ENCODE measurements at places on chromosomes 13 and 19.

GRCh38 chr13:49586717-49587116 is 1.4 kb upstream of the RCBTB1 start:
- no peak for DNase-seq

DNA sequence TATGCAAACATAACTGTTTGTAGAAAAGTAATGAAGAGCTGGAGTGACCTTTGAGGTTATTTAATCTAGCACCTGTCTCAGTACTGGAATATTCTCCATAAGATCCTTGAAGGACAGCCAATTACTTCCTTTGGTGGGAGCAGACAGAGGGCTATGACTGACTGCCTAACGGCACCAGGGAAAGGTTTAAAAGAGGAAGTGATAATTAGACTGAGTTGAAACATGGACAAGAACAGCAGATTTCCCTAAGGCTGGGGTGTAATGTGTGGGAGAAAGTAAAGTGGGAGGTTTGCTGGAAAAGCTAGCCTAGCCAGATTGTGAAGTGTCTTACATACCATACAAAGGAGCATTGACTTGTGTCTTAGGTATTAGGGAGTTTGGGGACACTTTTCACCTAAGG is 191.3 kb upstream of the PCDH9 start:
- no peak for DNase-seq

GRCh38 chr13:76222511-76222910 is 586.4 kb downstream of the LMO7 start:
- no peak for DNase-seq

GRCh38 chr19:2234996-2235380 is 1.1 kb downstream of the PLEKHJ1 start:
- DNase-seq = no peak

- no peak for DNase-seq
Observed at GRCh38 chr13:24035411-24035810, 125.1 kb upstream of the SPATA13 start.

- DNase-seq = no peak
Observed at GRCh38 chr19:18603958-18604819, 2.4 kb downstream of the CRLF1 start.

DNA sequence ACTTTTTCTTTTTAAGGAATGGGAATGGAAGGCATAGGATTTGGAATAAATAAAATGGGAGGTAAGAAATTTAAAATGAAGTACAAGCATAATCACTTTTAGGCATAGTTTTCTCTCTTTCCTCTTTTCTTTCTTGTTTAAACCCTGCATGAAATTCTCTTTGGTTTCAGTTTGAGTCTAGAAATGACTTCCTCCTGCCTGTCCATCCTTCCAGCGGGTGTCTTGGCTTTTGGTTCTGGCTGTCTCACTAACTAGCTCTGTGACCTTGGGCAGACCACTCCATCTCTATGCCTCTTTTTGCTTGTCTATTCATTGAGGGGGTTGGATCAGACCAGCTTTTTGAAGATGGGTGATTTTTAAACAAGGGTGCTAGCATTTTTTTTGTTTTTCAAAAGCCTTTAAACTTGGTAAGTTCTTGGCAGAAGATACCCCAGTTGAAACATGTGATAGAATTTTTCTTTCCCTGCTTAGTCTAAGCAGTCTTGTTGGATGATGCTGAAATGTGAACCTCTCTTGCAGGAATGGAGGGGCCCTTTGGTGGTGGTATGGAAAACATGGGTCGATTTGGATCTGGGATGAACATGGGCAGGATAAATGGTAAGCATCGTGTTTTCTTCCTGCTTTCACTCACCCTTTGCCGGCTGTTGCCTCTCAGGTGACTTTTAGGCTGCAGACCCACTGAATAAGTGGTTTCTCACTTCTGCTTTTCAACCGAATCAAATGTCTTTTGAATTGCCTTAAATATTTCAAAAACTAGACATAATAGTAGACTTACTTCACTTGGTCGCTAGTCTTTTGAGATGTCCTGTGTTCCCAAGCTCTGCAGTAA is 28.6 kb downstream of the PRAM1 start:
- DNase-seq = no peak

DNA sequence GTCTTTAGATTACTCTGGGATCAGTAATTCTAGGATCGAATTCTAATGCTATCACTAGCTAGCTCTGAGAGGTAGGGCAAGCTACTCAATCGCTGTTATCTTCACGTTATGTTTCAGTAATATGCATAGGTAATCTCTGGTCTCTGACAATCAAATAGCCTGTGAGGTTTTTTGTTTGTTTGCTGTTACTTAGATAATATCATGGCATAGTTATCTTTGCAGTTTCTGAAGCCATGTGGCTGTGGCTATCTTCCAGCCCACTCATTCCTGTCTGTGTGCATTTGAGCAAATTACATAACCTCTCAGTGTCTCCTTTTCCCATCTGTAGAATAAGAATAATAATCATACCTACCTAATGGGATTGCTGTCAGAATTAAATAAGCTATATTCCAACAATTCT is 330.2 kb downstream of the PCDH9 start:
- DNase-seq = no peak

DNA sequence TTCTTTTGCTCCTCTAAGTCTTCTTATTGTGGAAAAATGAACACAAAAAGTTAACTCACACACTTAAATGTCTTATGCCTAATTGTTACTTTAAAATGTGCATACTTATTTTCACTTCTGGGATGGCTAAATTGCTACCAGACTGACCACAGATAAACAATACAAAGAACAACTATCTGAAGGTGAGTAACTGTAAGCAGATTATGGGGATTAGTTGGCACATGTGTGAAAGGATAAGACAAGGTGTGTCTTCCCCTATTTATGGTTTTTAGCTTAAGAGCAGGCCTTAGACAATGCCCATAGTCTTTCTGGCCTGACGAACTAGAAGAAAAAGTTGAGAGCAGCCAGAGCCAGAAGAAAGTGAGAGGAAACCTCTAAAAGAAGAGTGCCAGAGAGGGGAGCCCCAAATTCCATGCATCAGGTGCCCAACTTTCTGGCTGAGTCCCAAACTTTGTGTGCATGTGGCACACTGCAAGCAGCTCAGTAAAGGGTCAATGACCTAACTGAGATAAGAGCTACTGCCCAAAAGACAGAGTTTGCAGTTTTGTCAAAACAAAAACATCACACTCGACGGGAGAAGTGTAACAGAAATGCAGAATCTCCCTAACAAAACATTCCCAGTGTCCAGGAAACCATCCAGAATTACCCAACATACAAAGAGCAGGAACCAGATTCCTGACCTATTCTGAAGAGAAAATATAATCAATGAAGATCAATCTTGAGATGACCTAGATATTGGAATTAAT is 375.4 kb downstream of the KCNRG start:
- DNase-seq = no peak

DNA sequence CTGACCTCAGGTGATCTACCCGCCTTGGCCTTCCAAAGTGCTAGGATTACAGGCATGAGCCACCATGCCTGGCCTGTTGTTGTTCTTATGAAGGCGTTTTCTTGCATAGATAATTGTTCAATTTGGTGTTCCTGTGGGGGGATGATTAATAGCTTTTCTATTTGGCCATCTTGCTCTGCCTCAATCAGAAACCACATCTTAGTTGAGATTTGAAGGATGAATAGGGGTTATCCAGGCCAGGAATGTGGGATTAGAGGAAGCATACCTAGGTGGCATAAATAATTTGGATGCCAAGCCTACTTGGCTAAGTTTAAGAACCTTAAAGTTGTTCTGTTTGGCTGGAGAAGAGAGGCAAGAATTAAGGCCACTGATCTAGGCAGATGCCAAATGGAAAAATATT is 44.4 kb downstream of the CCNA1 start:
- DNase-seq = no peak

- DNase-seq = no peak
Observed at GRCh38 chr19:34732612-34733211, 1.3 kb upstream of the ZNF181 start.

DNA sequence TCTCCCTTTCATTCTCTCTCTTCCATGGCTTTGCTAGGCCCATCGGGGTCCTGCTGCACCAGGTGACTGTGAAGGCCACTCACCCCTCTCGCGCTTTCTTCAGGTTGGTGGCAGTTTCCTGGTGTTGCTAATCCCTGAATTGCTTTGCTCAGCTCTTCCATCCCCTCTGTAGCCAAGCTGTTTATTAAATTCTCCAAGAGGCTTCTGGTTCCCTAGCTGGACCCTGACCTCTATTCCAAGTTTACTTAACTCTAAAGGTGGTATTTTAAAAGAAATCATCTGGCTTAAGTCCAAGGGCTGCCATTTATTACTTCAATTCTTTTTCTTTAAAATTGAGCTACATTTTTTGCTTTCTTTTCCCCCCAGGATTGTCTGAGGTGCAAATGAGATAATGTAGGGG is 32.7 kb upstream of the MICU2 start:
- DNase-seq = no peak

DNA sequence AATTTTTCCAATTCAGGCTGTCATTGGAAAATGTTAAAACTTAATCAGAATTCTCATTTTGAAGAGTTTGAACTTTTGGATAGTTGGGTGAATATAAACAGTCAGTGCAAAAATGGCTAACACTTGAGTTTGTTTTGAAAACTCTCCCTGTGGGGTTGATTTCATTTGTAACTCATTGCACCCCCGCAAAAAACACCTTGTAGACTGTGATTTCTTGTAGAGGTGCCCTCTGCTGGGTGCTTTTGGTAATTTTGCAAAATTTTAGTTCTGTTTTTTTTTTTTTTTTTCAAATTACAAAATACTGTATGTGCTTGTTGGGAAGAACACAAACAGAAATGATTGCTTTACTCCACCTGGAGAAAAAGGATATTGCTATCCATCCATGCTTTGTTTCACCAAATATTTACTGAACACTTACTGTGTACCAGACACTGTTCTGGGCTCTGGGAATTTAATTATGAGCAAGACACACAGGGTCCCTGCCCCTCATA is 28.2 kb upstream of the GPI start:
- peak; percentile 61 for DNase-seq

DNA sequence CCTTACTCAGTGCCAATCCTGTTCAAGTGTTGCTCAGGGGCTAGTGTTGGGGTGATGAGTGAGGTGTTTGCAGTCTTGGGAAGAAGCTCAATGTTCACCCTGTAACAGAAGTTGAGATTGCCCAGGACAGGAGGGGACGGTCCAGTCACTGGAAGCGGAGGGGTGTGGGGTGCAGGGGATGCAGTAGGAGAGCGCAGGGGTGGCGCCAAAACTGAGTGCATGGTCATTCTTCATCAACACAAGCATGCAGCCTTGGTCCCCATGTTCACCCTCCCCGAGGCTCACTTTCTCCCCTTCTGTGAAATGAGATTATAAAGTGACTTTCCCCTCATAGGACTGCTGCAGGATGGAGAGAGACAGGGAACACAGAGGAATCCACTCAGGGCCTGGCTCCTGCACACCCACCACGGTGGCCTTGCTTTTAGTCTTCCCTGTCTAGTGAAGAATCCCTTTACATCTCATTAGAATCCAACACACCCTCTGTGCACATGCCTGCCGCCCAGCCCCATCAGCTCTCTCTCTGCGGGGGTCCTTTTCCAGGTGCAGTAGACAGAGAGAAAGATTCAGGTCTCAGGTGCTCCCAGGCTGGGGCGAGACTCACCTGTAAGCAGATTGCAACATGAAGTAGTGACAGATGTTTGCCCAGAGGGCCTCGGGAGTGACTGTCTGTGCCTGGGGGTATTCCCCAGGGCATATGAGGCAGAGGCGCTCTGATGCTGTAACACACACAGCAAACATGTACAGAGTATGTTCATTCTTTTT is 93.2 kb downstream of the TSHZ3 start:
- DNase-seq = no peak

DNA sequence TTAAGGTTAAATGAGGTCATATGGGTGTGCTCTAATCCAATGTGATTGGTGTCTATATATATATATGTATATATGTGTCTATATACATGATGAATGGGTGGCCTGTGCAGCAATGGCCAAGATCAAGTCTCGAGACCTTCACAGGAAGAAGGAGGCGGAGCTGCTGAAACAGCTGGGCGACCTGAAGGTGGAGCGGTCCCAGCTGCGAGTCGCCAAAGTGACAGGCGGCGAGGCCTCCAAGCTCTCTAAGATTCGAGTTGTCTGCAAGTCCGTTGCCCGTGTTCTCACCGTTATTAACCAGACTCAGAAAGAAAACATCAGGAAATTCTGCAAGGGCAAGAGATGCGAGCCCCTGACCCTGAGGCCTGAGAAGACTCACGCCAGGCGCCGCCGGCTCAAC is 109.8 kb downstream of the EFNB2 start:
- no peak for DNase-seq

- no peak for DNase-seq
Observed at GRCh38 chr13:66048888-66049287, 1181.2 kb downstream of the PCDH9 start.

- no peak for DNase-seq
Observed at GRCh38 chr19:32464279-32464678, 58.7 kb downstream of the DPY19L3 start.

- no peak for DNase-seq
Observed at GRCh38 chr13:82947191-82947621, 935.1 kb downstream of the SLITRK1 start.

- no peak for DNase-seq
Observed at GRCh38 chr19:1049800-1050199, 9.9 kb downstream of the ABCA7 start.

GRCh38 chr13:76792731-76793347 is 93.4 kb downstream of the KCTD12 start:
- DNase-seq = no peak

- no peak for DNase-seq
Observed at GRCh38 chr13:114230575-114230974, 4.1 kb upstream of the CDC16 start.

DNA sequence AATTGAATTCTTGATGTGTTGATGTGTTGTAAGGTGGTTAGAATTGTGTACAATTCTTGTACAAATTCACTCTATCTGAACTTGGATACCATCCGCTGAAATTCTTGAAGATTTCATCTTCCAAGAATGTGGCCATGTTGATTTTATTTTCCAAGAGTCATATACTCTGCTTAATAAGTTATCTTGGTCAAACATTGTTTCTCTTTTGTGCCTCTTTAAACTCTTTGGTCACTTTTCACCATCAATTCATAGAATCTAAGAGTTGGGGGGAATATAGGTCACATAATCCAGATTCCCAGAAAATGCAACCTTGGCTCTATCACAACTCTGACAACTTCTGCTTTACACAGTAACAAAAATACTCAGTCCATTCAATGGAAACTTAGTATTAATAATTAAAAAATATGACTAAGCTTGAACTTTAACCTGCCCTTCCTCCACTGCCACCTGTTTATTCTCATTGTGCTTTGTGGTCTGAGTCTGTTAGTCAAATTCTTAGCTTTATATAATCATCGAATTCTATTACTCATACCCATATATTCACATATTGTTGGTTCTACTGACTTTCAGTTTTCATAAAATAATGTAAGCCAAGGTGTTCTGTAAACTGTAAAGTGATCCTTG is 373.2 kb downstream of the LMO7 start:
- no peak for DNase-seq

GRCh38 chr19:5360003-5360780 is 19.6 kb upstream of the PTPRS start:
- no peak for DNase-seq

DNA sequence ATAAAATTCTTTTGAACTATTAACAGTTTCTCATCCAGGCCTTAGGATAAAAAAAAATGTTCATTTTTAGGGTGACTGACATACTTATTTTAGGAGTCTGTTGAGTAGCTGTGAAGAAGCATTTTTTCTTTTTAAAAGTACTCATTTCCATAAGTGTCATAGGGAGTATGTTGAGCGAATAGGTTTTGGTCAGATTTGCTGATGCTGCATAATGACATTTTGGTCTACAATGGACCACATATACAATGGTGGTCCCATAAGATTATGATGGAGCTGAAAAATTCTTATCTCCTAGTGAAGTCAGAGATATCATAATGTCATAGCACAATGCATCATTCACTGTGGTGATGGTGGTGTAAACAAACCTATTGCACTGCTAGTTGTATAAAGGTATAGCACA is 17.4 kb downstream of the NBEA start:
- no peak for DNase-seq
